ENCODE measurements at places on chromosomes 6 and 20.

DNA sequence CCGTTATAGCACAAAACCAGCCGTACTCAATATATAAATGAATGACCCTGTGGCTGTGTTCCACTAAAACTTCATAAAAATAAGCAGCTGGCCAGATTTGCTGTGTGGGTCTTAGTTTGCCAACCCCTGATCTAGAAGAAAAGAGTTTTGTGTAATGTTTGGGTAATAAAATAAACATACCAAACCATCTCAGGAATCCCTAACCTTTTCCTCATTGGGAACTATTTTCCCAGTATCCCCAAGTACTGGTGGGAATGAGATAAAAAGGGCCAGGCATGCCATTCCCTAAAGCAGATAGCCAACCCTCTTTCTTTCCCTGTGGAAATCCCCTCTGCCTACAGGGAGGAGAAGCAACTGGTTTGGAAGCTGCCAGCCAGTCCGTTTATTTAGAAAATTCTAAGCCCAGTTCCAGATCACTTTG is 169.1 kb upstream of the AKAP12 start:
- peak; percentile 34 for DNase-seq

DNA sequence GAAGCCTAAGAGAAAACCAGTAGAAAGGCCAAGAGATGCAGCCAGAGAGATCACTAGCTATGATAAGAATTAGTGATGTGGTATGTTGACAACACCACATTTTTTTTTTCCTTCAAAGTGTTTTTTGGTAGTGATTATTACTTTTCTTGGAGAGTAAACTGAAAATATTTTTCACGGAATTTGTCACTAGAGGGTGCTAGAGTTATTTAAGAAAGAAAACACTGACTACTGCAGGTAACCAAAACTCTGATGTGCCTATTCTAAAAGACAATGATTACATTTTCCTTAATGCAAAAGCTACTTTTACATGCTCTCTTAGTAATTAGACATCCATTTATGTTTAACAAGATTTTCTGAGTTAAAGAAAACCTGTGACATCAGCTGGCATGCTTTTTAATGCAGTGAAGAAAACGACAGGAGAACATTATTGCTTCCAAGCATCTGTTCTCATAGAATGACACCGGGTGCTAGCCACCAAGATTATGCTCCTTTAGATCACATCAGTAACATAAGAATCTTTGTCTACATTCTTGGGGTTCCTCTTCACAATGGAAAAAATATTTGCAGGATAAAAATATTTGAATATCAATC is 28.8 kb downstream of the RWDD2A start:
- peak; percentile 34 for DNase-seq

DNA sequence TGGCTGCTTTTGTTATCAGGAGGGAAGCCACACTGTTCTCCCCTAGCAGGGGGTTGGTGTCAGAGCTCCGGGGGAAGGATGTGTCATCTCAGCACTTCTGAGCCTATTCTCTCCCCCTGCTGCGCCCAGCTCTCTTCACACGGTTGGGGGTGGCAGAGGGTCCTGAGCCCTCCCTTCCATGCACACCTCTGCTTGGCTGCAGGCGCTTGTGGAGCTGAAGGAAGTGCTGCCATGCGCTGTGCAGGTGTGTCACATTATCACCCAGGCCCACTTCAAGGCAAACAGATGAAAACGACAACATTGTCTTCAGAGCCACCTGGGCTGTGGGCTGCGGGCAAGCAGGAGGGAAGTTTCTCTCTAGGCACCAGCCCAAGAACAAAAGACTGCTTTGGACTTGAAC is 263.4 kb downstream of the BMP7 start:
- DNase-seq, result no peak

- no peak for DNase-seq
These were observed 5.1 kb downstream of the GABBR1 start for GRCh38 chr6:29627755-29628418.

- peak; percentile 92 for DNase-seq
These were observed 1.0 kb downstream of the IGF2R start for GRCh38 chr6:159969921-159970320.

- DNase-seq, result no peak
These were observed 31.4 kb downstream of the HIVEP2 start for GRCh38 chr6:142913511-142914047.

- DNase-seq, result no peak
These were observed 393 bp upstream of the FABP7 start for GRCh38 chr6:122778985-122779661.

- no peak for DNase-seq
These were observed 243.5 kb downstream of the GMPR start for GRCh38 chr6:16481697-16482399.

GRCh38 chr6:32638532-32639219 is 1.5 kb downstream of the HLA-DQA1 start:
- no peak for DNase-seq

- no peak for DNase-seq
These were observed 20.0 kb upstream of the PHF3 start for GRCh38 chr6:63615590-63615989.

DNA sequence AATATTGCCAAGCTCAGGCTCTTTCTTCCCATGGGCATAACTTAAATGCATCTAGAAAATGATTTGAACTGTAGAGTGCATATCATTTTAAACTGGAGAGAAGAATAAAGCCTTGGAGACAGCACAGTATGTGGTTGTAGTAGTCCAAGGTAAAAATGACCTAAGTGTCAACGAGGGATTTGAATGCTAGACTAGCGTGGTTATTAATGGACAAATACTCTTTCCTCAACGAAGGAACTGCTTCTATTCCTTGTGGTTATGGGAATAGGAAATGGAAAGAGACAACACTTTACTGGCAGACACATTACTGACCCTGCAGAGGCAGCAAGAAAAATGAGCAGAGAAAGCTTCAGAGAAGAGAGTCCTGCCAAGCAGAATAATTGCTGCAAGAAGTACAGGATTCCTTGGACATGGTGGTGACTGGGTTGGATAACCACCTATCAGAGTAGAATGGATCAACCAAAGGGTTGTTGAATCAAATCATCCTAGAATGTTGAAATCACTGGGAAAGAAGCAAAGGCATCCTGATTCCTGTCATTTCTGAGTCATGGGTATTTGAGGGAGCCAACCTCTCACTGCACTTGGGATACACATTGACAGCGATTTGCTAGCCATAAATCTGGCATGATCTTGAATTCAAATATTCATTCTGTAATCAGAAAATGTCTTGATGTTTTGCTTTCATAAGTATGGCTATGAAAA is 258.1 kb upstream of the EPHA7 start:
- DNase-seq, result no peak

- DNase-seq, result no peak
These were observed 91.3 kb downstream of the FILIP1 start for GRCh38 chr6:75402296-75402695.

DNA sequence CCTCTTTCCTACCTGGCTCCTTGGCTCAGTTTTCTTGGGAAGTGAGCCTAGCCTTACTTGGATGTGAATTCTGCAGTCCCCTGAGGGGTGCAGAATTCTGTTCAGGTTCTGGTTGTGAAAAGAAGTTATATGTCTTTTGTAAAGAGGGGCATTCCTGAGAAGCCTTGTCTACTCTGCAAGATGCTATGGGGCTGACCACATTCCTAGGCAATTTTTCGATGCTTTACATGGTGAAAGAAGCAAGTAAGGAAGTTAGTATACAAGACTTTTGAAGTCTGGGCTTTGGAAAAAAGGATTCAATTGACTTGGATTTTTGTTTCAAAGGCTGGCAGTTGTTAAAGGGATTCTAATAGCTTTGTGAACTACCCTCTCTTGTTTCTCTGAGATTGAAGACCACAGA is 167.9 kb upstream of the STMND1 start:
- no peak for DNase-seq

GRCh38 chr20:23879811-23880374 is 345 bp upstream of the CST5 start:
- DNase-seq, result peak; percentile 82

DNA sequence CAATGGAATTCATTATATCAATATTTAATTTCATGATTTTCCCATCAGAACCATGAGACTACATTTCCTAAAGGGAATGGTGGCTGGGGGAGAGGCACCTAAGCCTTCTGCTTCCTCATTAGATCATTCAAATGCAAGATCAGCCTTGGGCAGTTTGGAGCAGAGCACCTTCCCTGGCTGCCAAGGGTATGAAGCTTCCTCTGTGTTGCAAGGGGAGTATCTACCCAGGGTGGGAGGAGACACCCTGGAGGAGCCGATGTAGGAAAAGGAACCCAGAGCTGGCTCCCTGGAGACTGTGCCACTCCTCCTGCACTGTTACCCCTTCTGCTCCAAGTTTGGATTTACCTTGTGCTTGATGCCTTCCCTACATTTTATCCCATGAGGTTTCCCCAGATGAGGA is 299.7 kb upstream of the PRDM1 start:
- no peak for DNase-seq
